ENCODE measurements at places on chromosomes 7 and 10.
A peak's percentile ranks its signal among the peaks of the same experiment; 100 is the strongest.

DNA sequence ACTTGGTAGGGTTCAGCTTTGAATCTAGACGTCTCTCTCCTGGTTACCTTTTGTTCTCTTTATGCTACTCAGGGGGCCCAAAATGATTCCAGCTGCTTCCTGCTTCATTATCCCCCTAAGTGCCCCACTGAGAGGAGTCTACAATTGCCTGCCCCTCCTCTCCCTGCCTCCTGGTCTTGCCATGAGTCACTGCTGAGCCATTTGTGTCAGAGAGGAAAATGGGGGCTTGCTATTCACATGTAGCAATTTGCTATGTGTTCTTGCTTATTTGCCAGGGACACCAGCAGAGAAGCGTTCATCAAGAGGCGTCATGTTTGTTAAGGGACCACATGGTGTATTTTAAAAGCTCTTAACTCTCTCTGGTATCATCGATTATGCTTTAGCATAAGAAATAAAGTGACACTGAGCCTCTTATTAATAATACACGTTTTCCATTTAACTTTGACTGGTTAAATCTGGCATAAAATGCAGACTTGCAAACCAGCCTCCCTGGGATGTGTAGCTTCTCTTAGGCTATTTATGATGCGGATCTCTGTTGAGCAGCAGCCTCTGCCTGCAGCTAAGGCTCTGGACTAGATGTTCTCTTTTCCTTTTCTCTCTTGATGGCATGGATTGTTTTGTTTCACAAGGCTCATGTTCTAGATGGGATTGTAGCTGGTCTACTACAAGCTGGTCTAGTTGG, 239.3 kb downstream of the AUTS2 start:
- DNase-seq = no peak

DNA sequence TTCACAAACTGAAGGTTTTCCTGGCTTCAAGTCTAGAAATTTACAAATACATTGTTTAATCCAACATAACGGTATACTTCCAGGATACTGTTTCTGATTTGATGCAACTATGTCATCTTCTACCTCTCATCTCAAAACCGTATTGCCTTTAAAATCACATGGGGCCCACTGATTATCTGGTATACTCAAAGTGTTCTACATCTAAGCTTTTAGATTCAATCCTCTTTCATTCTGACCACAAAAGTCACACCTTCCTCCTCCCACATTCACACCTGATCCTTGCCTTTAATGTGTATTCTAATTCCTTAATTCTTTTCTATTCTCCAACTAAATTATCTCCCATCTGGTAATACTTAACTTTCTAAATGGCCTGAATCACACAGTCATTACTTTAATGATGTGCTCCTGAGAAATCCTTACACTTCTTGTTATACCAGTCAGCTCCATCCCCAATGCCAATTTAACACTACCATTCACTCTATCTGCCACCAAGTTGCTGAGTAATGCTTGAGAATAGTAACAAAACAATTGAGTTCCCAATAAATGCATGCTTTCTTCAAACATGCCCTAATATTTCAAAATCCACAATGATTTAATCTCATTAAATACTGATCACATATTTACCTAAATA, 13.0 kb downstream of the ATAD1 start:
- no peak for DNase-seq

- no peak for DNase-seq
Observed at GRCh38 chr10:113326160-113327111, 226.4 kb upstream of the HABP2 start.

GRCh38 chr10:110226926-110227641, 19.7 kb downstream of the MXI1 start:
- DNase-seq = peak; percentile 54

- DNase-seq = no peak
Observed at GRCh38 chr10:60123668-60124067, 217.3 kb upstream of the CCDC6 start.

- DNase-seq = no peak
Observed at GRCh38 chr10:96122824-96123223, 7.3 kb upstream of the ZNF518A start.

DNA sequence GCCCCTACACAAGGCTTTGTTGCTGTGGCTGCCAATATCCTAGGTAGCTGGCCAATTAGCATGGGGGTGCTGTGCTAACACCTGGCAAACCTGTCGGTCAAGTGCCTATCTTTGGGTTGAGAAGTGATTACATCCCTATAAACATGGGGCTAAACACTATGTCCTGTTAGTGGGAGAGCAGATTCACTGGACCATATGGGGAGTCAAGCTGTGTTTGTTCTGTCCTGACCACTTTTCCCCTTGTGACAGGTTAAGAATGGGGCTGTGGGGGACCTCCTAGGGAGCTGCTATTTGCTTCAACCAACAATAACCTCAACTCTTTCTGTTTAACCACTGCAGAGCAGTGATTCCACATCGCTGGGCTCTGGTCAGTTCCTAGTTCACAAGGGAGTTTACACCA, 151.5 kb upstream of the AOAH start:
- no peak for DNase-seq

GRCh38 chr10:53598914-53599313, 826.3 kb upstream of the MBL2 start:
- DNase-seq = no peak

- DNase-seq = no peak
Observed at GRCh38 chr10:88149906-88150305, 286.5 kb downstream of the PTEN start.

GRCh38 chr10:102444851-102445250, 6.5 kb downstream of the C10orf95 start:
- no peak for DNase-seq

DNA sequence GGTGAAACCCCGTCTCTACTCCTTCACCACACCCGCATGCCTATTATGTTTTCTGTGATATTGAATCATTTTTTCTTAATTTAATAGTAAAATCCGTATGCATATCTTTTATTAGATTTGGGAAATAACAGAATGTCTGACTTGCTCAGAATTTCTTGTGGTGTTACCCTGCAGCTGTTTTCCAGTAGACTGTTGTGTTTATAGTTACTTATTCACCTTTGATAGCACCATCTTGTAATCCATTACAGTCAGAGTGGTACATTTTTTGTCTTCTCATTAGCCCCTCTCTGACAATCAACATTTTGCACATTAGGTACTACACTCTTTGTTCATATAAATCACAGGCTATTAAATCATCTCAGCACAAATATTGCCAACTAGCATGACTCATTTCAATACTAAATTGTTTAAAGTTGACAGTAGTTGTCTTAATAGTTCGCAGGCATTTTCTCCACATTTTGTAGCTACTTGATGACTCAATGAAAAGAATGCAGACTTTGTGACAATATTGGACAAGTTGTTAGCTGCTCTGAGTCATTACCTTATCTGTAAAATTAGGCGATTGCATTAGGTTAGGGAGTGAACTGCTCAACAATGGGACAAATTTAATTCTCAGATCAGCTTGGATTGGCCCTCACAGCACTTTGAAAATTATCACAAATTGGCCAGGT, 17.8 kb upstream of the SLC16A12 start:
- no peak for DNase-seq

DNA sequence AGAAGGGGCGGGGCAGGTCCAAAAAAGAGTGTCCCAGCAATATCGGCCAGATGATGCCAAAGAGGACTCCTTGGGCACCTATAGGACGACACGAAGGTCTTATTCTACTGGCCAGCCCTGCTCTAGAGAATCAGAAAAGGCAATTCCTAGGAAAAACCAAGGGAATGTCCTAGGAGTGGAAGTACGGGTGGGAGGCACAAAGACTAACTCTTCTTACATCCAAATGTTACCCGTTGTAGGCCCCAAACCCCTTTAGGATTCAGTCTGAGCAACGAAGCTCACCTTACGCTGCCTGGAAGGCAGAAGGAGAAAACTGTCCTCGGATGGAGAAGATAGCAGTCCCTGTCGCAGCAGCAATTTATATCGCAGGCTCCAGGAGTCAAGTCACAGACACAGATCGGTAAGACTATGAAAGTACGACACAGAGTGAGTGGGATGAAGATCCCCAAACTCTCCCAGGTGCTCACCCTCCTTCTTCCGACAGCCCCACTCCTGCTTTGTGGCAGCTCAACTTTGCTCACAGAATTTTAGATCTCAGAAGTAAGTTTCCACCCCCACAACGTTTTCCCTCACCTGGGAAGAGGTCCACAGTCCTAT, 558 bp downstream of the TCTN3 start:
- DNase-seq = no peak
